NCI-H187 treated with DMSO at 0.1 percent for 48 hours (cell line): ENCODE measurements at places on chromosomes 6 and 20.

GRCh38 chr6:140921366-140922226 lies 1211.1 kb upstream of the GJE1 start:
- peak; percentile 18 for DNase-seq

DNA sequence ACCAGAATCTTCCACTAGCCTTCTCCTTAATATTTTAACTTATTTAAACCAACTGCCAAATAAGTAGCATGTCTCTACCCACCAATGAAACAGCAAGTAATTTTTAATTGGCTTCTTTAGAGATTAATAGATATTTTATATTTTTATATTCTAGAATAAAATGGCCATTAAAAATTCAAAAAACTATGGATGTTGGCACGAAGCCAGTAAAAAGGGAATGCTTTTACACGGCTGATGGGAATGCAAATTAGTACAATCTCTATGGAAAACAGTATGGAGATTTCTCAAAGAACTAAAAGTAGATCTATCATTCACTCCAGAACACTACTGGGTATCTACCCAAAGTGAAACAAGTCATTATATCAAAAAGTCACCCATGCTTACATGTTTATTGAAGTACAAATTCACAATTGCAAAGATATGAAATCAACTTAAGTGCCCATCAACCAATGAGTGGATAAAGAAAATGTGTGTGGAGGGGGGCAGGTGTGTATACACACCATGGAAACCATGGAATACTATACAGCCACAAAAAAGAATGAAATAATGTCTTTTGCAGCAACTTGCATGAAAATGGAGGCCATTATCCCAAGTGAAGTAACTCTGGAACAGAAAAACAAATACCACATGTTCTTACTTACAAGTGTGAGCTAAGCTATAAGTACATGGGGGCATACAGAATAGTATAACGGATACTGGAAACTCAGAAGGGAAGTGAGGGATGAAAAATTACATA lies 15.1 kb downstream of the SHPRH start:
- DNase-seq = no peak

GRCh38 chr6:14616656-14617055 lies 499.1 kb downstream of the CD83 start:
- no peak for DNase-seq

DNA sequence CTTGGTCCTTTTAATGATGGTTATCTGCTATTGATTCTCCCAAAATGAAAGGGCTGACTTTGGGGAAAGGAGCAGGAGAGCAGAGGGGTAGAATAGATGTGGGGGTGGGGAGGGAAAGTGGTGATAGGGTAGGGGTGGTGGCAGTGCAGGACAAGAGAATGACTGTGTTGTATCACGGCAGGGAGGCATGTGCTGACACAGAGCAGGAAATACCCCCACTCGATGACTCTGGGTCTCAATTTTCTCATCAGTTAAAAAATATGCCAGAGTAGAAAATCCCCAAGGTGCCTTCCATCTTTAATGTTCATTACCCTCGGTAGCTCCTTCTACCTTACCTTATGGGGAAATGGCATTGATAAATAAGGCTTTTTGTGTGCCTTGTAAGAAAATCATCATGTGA lies 79.0 kb upstream of the ATXN1 start:
- no peak for DNase-seq

DNA sequence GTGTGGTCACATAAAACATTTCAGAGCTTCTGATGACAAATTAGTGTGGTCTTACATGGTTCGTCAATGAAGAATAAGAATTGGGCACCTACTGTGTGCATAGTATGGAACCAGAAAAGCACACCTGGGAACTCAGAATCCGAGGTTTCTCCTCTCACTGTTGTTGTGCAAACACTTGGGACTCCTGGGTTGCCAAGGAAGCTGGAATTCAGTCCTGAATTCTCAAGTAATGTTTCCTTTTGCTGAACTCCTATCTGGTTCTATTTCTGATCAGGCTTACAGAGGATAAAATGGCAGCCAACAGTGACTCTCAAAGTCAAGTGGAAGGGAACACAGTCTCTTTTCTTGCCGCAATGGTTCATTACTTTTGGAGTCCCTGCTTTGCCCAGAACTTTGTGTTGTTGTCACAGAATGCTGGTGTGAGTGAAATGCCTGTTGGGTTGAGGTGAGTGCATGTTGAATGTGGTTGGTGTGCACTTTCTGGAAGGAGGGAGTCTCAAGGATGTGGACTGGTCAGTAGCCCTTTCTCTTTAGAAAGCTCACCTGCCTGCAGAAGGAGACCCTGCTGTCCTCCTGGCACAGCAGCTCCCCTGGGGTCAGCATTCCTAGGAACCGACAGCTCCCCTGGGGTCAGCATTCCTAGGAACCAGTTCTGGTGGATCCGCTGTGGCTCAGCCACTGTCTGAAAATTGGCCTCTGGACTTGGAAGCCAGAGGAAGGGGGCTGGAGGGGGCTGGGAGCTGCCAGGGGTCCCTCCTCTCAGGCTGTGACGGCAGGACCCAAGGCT lies 1.4 kb downstream of the UNC93A start:
- no peak for DNase-seq

DNA sequence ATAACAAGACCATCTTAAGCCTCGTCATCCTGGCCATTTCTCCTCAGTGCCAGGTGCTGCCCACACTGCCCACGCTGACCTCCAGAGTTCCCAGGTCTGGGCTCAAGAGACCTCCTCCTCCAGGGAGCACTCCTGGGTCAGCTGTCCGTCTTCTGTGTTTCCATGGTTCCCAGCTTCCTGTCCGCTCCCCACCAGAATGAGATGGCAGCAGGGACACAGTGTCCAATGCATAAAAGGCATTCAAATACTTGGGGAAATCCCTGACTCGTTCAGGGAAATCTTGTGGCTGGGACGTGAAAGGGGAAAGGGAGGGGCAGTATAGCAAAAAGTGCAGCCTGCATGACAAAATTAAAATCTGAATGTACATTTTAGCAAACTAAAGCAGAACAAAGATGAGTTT lies 54.3 kb downstream of the SLC23A2 start:
- DNase-seq = no peak
